ENCODE measurements at places on chromosomes 5 and 9. TPM values are rescaled to one million over a fixed set of nuclear protein-coding genes. Genes with fewer than 3 reads are reported as not detected.

The THBS4 gene
- total RNA-seq: 0.43 TPM

The TLX3 gene
- total RNA-seq: not detected

The ARID3C gene
- not detected for total RNA-seq

The EIF4EBP3 gene
- 2.2 TPM for total RNA-seq

The SNCB gene
- total RNA-seq: not detected

The FBXL7 gene
- 17.5 TPM for total RNA-seq

The OSMR gene
- 32.1 TPM for total RNA-seq

The RAPGEF6 gene
- 7.3 TPM for total RNA-seq

The CREB3 gene
- total RNA-seq: 121 TPM

The ADAMTS16 gene
- 0.08 TPM for total RNA-seq

The SAXO1 gene
- total RNA-seq: not detected

The FOXI1 gene
- total RNA-seq: not detected

The SCGB3A2 gene
- total RNA-seq: not detected

The PCDHGB2 gene
- 10.2 TPM for total RNA-seq

The SOHLH1 gene
- total RNA-seq: not detected

The TMEM252 gene
- not detected for total RNA-seq

The ARHGEF39 gene
- 2.7 TPM for total RNA-seq

The GRM6 gene
- total RNA-seq: not detected

The PCDHGA8 gene
- 0.52 TPM for total RNA-seq

The TMC1 gene
- total RNA-seq: 0.09 TPM

The MRPL22 gene
- 52.3 TPM for total RNA-seq

The FIBCD1 gene
- 8.0 TPM for total RNA-seq

The KIAA0825 gene
- total RNA-seq: 1.7 TPM

The C5orf52 gene
- total RNA-seq: not detected

The PCDH1 gene
- 0.16 TPM for total RNA-seq

The ARRDC1 gene
- 16.1 TPM for total RNA-seq

The C8G gene
- 0.75 TPM for total RNA-seq

The PPP1R26 gene
- 12.4 TPM for total RNA-seq

The RABL6 gene
- 91.9 TPM for total RNA-seq

The IFNA4 gene
- total RNA-seq: not detected

The CCIN gene
- 0.87 TPM for total RNA-seq

The NTNG2 gene
- total RNA-seq: 0.35 TPM

The NUTM2F gene
- total RNA-seq: not detected

The MZB1 gene
- total RNA-seq: not detected

The PGM5 gene
- not detected for total RNA-seq

The CAMK4 gene
- total RNA-seq: 5.7 TPM

The TNFAIP8 gene
- total RNA-seq: 12.7 TPM

The ARHGEF28 gene
- 7.5 TPM for total RNA-seq

The RC3H2 gene
- total RNA-seq: 41.1 TPM

The DRD1 gene
- not detected for total RNA-seq

The GRIN3A gene
- not detected for total RNA-seq

The FGFR4 gene
- 0.15 TPM for total RNA-seq

The CARD9 gene
- total RNA-seq: 3.2 TPM

The PRELID1 gene
- total RNA-seq: 182 TPM

The MELK gene
- total RNA-seq: 34.3 TPM

The PCDHB16 gene
- total RNA-seq: 1.6 TPM

The FXN gene
- total RNA-seq: 18.8 TPM

The TLR4 gene
- 18.1 TPM for total RNA-seq

The LAMC3 gene
- not detected for total RNA-seq

The ARL14EPL gene
- not detected for total RNA-seq

The SLC46A2 gene
- not detected for total RNA-seq

Data from HFFc6 (cell line).